ENCODE measurements at places on chromosomes 5 and 9.

DNA sequence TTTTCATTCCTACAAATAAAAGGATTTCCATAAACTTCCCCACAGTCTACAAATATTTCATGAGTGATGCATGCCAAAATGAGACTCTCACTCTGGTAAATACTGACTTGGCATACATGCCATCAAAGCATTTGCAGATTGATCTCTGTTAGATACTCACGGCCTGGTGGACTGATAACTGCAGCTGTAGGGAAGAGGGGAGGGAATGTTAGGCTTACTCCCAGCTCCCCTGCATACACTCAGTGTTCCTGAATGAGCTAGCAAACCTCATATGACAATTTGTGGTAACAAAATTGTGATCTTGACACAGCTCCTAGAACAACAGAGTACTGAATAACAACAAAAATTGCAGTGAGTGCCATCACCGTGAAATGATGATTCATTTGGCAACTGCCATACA is 435.3 kb downstream of the NR2F1-AS1 start:
- no peak for DNase-seq

- no peak for DNase-seq
Measured at GRCh38 chr5:177445917-177446199, 756 bp upstream of the PRR7 start.

DNA sequence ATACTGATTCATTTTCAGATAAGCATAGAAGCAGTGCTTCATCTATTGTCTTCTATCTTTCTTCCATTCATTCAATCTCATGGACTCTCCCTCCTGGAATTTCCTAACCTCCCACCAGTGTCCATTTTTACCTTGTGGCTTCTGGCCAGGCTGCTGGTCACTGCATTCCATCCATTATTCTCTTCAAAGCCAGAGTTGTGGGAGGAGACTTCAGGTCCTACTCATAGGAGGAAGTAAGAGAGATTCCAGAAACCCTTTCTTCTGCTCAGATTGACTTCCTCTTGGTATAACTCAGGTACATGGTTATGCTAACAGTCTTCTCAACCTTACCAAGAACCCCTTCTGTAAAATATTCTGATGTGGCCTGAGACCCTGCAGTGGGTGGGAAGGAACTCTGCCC is 153.3 kb upstream of the SLC12A2 start:
- DNase-seq: no peak

GRCh38 chr5:99239826-99240360 is 311.1 kb upstream of the CHD1 start:
- DNase-seq: no peak

GRCh38 chr5:93789173-93790067 is 48.0 kb upstream of the POU5F2 start:
- no peak for DNase-seq

GRCh38 chr9:96524764-96525163 is 74.8 kb downstream of the HABP4 start:
- no peak for DNase-seq

DNA sequence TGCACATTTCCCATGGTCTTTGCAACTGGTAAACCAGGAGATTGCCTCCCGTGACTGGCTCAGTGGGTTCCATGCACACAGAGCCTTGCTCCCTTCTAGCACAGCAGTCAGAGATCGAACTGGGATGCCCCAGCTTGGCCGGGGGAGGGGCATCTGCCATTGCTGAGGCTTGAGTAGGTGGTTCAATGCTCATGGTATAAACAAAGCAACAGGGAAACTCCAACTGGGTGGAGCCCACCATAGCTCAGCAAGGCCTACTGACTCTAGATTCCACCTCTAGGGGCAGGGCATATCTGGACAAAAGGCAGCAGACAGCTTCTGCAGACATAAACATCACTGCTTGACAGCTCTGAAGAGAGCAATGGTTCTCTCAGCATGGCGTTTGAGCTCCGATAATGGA is 67.0 kb upstream of the PPP1R2B start:
- DNase-seq: no peak

GRCh38 chr9:6645355-6646292 is at the start of gene GLDC:
GLDC (minus strand) TSS chr9:6645729; CDS start chr9:6645499, 230 bp downstream.
- DNase-seq: no peak

- no peak for DNase-seq
Measured at GRCh38 chr5:113380807-113381326, 53.9 kb downstream of the TSSK1B start.

GRCh38 chr5:21152611-21153010 is 1164.6 kb upstream of the CDH18 start:
- DNase-seq: no peak

DNA sequence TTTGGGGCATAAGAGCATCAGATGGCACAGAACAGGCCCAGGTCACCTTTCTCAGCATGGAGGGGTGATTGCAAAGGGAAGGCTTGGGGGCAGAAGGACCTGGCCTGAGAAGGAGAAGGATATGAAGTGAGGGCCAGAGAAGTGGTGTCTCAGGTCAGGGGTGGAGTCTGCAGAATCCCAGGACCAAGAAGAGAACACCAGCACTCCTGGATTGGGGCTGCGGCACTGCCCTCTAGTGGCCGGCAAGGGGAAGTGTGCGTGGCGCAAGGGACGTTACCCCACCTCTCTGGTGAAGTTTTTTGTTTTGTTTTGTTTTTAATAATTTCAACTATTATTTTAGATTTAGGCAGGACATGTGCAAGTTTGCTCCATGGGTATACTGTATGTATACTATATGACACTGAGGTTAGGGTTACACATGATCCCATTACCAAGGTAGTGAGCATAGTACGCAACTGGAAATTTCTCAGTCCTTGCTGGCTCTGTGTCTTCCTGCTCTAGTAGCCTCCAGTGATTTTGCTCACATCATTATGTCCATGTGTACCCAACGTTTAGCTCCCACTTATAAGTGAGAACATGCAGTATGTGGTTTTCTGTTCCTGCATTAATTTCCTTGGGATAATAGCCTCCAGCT is 1548.6 kb downstream of the EFNA5 start:
- DNase-seq: no peak

GRCh38 chr5:56588636-56589480 is 226.5 kb upstream of the MAP3K1 start:
- peak; percentile 29 for DNase-seq

All from activated CD4-positive, alpha-beta T cell treated with anti-CD3 and anti-CD28 coated beads for 1 hour (primary cell).